ENCODE measurements at places on chromosomes 7 and 10. TPM values are rescaled to one million over a fixed set of nuclear protein-coding genes. Genes with fewer than 3 reads are reported as not detected.

DNA sequence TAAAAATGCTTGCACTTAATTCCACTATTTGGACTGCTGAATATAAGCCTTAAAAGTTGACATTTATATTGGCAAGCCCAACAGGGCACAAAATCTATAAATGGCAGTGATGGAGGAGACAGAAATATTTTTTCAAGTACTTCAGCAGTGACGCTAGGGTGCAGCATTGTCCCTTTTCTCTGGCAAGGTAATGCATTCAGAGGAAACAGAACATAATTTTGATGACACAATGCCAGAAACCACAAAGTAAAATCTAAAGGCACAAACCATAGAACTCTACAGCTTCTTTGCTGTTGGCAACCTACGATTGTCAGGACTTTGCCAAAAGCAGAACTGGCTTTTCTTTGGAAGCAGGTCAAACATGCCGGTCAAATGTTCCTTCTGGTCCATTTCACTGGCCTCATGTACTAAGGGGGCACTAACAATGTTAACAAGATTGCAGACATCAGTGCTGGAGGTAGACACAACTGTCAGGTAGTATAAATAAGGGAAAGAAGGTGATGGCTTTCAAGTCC, 30.9 kb upstream of the FAM133B start:
- peak; percentile 78 for DNase-seq

DNA sequence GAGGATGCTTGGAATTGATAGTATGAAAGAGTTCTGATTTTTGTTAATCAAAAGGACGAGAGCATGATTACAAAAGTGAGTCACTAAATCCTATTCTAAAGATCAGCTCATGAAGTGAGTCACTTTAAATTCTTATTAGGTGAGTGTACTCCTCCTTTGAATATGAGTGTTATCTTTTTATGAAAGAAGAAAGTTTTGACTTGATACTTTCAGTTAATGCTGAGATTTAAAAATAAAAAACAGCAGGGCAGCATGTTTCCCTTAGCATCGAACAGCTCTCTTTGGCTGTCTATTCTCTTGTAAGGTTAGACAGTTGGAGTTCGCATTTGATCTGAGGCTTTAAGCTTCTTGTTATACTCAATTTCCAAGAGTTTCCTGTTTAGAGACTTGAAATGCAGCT, 222.0 kb downstream of the TWIST1 start:
- no peak for DNase-seq

GRCh38 chr7:100130608-100131453, 4.1 kb downstream of the MBLAC1 start:
- DNase-seq = peak; percentile 84

DNA sequence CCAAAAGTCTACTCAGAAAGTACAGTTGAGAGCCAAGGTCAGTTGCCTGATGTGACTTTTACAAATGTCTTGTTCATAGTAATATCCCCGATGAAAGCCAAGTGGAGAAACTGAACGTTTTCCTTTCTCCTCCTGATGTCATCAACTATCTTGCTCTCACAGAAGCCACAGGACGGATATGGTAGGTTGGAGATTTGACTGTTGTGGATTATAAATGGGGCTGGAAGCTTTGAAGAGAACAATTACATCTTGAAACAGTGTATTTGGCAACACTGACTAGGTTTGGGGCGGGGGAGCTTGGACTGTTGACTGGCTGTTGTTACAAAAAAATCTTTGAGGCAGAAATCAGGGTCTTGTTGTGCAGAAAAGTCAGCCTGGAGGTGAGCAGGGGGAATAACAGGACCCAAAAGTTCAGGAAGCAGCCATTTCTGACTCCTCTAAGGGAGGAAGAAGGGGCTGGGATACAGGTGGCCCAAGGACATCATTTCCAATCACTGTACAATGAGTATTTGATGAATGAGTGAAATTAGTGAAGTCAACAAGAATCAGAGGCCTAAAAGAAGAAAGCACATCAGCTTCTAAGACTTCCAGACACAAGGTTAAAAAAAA, 24.3 kb downstream of the PLEKHS1 start:
- no peak for DNase-seq

- no peak for DNase-seq
Observed at GRCh38 chr7:120156476-120156875, 116.5 kb upstream of the KCND2 start.

- DNase-seq = no peak
Observed at GRCh38 chr10:129637846-129638245, 170.8 kb downstream of the MGMT start.

- DNase-seq = no peak
Observed at GRCh38 chr10:38146579-38147333, 52.6 kb downstream of the ZNF37A start.

DNA sequence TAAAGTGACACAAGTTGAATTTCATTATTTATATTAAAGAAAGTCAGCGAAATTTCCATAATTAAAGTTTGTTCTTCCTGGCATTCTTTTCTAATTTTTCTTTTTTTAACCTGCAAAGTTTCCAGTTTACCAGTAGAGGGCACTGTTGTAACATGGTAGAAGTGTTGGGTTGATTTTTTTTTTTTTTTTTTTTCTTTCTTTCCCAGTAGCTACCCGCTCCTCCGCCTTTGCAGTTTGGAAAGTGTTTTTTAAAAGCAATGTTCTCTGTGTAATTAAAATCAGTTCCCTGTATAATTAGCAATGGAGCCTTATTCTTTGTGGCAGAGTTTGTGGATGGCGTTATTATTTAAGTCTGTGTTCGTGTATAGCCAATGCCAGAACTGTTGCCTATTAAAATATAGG, 53.7 kb downstream of the TAF3 start:
- DNase-seq = no peak

DNA sequence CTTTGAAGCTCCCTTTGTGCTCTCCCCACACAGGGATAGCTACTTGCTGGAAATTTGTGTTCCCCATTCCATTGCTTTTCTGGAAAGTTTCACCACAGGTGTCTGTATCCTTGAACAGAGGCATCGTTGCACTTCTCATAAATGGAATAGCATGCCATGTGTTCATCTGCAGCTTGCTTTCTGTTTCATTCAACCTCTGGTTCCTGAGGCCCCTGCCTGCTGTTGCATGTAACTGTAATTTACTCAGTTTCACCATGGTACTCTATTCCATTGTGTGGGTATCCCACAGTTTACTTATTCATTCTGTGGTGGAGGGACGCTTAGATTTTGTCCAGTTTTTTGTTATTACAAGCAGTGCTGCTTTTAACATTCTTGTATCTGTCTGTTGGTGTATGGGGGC, 32.0 kb downstream of the EEPD1 start:
- no peak for DNase-seq

- peak; percentile 76 for DNase-seq
Observed at GRCh38 chr7:72493850-72494661, 81.9 kb upstream of the CALN1 start.

GRCh38 chr7:49776994-49777393, 3.6 kb downstream of the VWC2 start:
- no peak for DNase-seq

DNA sequence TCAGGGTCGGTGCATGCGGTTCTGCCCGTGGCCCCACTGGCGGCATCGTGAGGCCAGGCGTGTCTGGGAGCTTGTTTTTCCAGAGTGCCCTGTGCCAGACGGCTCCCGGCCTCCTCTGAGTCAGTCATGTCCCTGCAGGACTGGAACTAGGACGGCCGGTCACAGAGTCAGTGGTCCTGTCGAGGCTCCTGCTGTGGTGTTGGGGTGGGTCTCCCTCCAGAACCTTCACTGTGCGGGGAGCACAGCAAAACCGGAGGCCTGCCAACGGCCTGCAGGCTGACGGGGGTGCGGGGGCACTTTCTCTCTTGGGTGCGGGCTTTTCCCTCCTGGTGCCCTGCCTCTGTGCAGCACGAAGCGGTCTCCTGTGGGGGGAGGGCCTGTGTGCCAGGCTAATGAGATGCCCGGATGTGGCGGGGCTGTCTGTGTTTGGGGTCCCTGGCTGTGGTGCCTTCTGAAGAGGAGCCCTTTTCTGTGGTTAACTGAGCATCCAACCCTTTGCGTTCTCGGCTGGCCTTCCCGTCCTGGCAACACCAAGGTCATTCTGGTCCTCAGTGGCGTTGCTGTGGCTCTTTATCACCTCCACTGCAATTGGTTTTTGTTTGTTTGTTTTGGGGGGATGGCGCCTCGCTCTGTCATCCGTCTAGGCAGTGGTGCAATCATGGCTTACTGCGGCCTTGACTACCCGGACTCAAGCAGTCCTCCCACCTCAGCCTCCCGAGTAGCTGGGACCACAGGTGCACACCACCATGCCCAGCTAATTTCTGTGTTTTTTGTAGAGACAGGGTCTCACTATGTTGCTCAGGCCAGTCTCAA, 8.0 kb downstream of the GET4 start:
- peak; percentile 77 for DNase-seq

- no peak for DNase-seq
Observed at GRCh38 chr7:18357691-18358090, 137.9 kb upstream of the HDAC9 start.

- DNase-seq = no peak
Observed at GRCh38 chr10:17249820-17250219, 21.8 kb downstream of the VIM start.

DNA sequence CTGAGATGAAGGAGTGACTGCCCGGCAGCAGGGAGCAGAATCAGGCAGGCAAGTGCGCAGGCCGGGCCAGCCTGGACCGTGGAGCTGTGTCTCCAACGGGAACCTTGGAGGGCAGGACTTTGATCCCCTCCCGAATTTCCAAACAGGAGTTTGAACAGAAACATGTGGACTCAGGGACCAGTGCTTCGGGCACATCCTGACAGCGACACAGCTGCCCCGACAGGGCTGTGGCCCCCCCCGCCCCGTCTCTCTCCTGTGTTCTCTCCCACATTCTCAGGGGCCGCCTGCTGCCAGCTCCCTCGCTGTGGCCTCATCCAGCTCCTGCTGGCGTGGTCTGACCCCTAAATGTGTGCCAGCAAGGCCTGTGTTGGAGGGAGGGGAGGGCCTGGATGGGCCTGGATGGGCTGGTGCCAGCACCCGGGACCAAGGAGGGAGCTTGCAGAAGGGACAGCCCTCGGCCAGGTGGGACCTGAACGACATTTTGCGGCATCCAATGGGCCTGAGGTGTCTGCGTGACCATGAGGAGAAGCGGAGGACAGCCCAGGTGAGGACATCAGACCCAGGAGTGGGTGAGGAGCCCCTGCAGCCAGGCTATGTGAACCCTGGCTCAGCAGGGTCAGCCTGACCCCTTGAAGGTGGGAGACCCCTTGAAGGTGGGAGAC, 222.9 kb downstream of the DNAJB6 start:
- DNase-seq = no peak

DNA sequence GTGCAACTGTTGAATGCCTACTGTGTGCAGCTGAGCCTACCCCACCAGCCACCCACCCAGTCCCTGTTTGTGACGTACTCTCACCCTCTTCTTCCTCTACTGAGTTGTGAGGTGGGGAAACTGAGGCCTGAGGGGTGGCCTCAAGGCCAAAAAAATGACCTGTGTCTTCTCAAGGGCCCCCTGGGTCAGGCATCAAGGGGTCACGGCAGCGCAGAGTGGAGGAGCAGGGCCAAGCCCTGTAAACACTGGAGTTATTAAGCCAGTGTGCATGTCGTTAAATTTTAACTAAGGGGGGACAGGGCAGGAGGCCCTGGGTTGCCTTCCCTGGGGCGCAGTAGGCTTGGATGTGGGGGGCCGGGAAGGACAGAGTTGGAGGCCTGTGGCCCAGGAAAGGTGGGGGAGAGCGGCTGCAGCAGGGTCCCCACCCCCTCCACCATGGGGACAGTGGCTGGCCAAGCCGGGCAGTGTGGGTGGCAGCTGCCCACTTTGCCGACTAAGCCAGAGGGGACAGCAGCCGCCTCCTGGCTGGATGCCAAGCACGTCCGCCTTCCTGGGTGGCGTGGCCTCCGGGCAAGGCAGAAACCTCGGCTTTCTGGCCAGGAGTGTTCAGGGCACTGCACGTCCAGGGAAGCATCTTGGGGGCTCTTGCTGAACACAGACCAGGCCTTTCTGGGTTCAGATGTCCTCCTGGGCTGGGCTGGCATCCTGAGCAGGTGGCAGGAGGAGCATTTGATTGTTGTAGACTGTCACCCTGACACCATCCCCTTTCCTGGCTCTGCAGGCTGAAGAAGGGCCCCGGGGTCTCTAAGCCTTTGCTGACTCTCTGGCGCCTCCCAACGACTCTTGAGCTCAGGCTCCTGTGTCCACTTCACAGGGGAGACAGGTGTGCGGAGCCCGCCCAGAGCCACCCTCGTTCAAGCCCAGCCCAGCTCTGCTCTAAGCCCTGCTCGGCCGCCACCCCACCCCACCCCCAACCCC, 1.9 kb downstream of the SLC29A4 start:
- DNase-seq = peak; percentile 45

DNA sequence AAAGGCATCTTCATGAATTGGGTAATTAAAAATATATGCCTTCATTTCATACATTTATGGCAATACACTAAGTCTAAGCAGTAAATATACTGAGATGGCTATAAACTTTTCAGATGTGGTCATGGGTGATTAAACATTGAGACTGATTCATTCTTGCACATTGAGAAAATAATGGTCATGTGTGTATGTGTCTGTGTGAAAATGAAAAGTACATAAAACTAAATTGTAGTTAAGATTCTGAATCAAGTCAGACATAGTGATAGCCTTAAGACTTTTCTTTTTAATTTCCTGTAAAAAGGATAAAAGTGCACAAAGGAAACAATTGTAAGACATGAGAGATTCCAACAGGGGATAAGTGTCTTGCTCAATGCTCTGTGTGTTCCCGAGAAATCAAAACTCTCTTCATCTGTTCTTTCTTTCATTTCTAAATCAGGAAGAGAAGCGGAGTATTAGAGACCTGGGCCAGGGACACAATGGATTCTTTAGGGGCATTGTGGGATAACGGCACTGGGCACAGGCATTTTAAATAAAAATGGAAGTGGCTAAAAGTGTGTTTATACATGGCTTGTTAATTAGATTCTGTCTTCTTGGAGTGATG, 69.8 kb upstream of the AGR3 start:
- no peak for DNase-seq

- DNase-seq = no peak
Observed at GRCh38 chr7:147524726-147525250, 1065.8 kb upstream of the C7orf33 start.

GRCh38 chr7:39413636-39414223, 152.5 kb upstream of the YAE1 start:
- no peak for DNase-seq

- DNase-seq = no peak
Observed at GRCh38 chr10:126242397-126243260, 145.6 kb downstream of the ADAM12 start.

CHAT gene
- total RNA-seq = not detected

CRYGN gene
- not detected for total RNA-seq

PLCE1 gene
- total RNA-seq = 1.7 TPM

ASL gene
- 20.1 TPM for total RNA-seq

WNT8B gene
- total RNA-seq = 0.67 TPM

FAM25A gene
- total RNA-seq = 2.0 TPM

ADCY1 gene
- 4.7 TPM for total RNA-seq

MRPS17 gene
- total RNA-seq = 10.4 TPM

CPA4 gene
- total RNA-seq = 3.3 TPM

OR2A5 gene
- not detected for total RNA-seq

TLL2 gene
- total RNA-seq = not detected

TMEM236 gene
- 0.44 TPM for total RNA-seq

PTPRE gene
- total RNA-seq = 52.8 TPM

SCIN gene
- 0.32 TPM for total RNA-seq

MBL2 gene
- total RNA-seq = 0.08 TPM

GRID2IP gene
- total RNA-seq = 0.54 TPM

All from adrenal gland (tissue), 19 donors.